ENCODE measurements at places on chromosomes 11 and 22.

DNA sequence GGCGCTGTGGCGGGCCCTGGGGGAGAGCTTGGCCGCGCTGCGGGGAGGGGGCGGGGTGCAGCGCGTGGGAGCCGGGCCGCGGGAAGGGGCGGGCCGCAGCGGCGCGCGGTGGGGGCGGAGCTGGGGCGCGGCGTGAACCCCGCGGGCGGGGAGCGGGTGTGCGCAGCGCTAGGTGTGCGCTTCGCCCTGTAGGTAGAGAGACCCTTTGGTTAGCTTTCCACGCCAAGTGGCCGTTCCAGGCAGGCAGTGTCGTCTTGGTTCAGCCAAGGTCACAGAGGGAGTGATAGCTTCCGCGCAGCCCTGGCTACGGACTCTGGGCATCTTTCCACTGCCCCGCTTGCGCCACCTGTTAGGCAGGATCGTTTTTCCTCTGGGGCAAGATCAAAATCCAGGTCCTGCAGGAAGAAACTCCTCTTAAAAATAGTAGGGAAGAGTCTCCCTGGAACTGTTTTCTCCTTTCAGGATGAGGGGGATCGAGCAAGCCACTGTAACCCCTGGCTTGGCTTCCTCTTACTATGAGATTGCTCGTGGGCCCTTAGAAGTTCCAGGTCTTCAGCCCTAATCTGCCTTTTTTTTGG is 434 bp downstream of the BANF1 start:
- DNase-seq: no peak

- no peak for DNase-seq
These were observed 335 bp downstream of the ZNF408 start for GRCh38 chr11:46701078-46701654.

- no peak for DNase-seq
These were observed 34.4 kb downstream of the TNRC6B start for GRCh38 chr22:40212121-40212520.

DNA sequence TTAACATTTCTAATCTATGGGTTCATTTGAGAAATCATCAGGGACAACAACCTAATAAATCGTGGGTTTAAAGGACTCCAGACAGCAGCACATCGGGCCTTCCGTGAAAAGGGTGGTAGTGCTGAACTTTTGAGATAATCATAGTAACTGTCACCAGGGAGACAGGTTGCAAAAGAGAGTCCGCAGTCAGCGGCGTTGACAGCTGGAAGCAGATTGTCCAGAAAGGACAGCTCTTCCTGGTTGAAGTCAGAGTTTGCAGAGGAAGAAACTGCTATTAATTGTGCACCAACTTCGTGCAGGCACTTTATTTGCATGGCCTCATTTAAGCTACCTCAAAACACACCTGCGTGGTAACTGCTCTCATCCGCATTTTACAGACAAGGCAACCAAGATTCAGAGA is 20.5 kb upstream of the ISX start:
- DNase-seq: no peak

DNA sequence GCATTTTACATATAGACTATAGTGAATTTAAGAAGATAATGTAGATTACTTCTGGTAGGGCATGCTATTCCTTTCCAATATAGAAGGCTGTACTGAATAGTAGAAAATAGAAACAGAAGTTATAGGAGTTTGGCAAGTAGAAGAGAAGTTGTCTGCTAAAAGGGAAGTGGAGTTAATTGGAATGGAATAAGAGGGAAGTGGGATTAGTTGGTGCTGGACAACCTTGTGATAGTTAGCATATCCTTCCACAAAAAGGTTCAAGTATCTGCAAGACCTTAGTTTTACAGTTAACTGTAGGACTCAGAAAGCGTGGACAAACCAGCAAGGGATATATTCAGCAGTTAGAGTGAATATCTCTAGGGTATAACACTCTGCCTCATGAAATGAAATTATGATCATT is 185.5 kb downstream of the SWAP70 start:
- DNase-seq: no peak

- DNase-seq: no peak
These were observed 546 bp downstream of the DRAP1 start for GRCh38 chr11:65919573-65920371.

- no peak for DNase-seq
These were observed 29.9 kb upstream of the COMT start for GRCh38 chr22:19911540-19912270.

- no peak for DNase-seq
These were observed 1.5 kb downstream of the GALNT18 start for GRCh38 chr11:11620173-11620920.

- no peak for DNase-seq
These were observed 20.1 kb upstream of the SMIM35 start for GRCh38 chr11:118106789-118107335.

DNA sequence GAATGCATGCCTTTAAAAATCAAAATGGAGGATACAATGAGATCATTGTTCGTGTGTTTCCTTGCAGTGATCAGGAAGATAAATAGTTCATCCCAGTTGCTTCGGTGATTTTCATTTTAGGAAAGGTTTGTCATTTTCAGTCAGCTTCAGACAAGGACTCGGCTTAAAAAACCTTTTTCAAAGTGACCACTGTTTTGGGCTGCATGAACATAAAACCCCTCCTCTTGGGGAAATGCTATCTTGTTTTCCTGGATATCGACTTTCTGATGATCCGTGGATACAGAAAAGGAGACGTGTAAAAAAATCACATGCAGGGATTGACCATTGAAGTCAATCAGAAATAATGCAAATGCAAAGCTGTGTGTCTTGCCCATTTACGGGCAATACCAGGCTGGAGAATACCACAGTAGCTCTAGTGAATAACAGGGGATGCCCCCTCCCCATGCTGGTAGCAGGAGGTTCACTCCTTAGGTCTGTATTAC is 146.8 kb downstream of the MAML2 start:
- DNase-seq: no peak

DNA sequence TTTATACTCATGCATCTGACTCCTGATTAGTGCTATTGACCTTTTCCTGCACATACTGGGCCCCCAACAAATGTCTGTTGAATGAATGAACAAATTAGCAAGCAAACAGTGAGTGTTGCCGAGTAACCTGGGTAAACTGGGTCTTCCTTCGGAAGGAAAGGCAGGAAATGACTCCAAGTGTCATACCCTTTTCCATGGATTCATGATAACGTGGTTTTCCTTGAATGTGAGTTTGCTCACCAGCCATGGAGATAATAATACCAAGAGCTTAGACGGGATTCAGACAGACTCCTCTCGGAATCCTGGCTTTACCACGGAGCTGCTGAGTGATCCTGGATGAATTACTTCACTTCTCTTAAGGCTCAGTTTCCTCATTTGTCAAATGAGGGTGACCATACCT is 16.7 kb downstream of the TECTA start:
- DNase-seq: no peak

All from NCI-H446 treated with DMSO at 0.1 percent for 48 hours (cell line).